ENCODE measurements at places on chromosomes 5 and 9.

DNA sequence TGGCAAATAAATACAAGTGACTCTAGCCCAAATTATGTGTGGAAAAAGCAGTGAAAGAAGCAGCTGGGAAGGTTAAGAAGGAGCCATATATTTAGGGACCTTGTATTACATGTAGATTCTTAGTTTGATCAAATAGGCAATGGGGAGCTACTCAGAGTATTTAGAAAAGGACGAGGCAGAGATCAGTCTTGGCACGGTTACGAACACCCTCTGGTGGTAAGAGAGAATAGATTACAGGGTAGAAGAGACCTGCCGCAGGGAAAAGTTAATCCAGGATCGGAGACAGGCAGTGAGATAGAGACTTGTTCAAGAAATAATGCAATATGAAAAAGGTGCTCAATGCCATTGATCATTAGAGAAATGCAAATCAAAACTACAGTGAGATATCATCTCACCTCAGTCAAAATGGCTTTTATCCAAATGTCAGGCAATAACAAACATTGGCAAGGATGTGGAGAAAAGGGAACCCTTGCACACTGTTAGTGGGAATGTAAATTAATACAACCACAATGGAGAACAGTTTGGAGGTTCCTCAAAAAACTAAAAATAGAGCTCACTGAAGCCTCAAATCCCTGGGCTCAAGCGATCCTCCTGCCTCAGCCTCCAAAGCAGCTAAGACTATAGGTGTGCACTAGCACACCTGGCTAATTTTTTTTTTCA lies 12.0 kb downstream of the INIP start:
- DNase-seq: no peak

- no peak for DNase-seq
These were observed 69.3 kb downstream of the CTSL start for GRCh38 chr9:87795178-87795577.

GRCh38 chr9:124001866-124002525 lies 9.6 kb upstream of the LHX2 start:
- no peak for DNase-seq

DNA sequence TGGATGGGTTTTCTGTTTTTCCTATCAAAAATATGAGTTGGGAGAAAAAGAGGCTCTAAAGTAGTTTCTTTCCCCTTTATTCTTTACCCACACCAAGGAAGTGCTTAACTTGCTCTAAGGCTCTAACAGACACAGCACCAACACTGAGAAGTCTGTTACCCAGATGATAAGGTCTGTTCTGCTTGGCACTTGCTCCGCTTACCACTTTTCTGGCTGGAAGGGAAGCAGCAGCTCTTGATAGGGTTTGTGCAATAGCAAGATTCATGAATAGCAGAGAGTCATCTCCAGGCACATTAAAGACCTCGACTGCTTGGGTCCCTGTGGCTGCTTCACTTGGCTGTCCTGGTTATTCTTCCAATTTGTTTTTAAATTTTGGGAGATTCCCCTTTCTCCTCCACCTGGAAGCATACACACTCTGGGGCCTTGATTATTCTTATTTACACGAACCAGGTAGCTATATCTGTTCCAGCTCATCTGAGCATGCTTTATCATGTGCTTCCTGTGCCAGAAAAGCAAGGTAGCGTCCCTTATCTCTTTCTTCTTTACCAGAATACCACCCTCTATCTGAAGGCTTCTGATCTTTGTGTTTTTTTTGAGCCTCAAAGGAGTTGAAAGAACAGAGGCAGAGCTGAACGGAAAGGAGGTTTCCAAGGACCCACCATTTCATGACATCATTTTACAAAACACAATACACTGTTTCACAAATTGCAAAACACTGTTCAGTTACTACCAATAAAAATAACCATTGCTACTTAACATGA lies 24.8 kb downstream of the PPP3R2 start:
- DNase-seq: no peak

GRCh38 chr9:134206311-134207300 lies 42.2 kb upstream of the RNU6ATAC start:
- no peak for DNase-seq

DNA sequence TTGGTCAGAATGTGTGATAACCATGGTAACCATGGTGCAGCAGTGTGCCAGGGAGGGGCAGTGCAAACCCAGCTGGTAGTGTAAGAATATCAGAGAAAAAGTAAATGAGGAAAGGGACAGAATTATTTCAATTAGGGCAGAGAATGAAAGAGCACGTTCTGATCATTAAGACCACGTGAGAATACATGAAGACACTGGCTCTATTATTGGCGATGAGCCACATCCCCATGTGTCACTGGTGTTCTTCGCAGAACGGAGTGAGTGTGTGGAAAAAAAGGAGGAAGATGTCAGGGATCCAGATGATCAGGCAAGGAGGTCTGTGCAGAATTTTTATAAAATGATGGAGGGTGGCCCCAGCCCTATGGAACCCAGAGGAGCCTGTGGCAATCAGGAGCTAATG lies 315.5 kb downstream of the SEMA5A start:
- DNase-seq: no peak

GRCh38 chr9:13063880-13064459 lies 215.5 kb downstream of the MPDZ start:
- DNase-seq: no peak

- no peak for DNase-seq
These were observed 33.8 kb upstream of the PANK3 start for GRCh38 chr5:168612996-168613395.

- DNase-seq: peak; percentile 22
These were observed 1.4 kb upstream of the SUSD1 start for GRCh38 chr9:112176524-112176923.

GRCh38 chr5:106292654-106293053 lies 1378.1 kb downstream of the EFNA5 start:
- DNase-seq: no peak

DNA sequence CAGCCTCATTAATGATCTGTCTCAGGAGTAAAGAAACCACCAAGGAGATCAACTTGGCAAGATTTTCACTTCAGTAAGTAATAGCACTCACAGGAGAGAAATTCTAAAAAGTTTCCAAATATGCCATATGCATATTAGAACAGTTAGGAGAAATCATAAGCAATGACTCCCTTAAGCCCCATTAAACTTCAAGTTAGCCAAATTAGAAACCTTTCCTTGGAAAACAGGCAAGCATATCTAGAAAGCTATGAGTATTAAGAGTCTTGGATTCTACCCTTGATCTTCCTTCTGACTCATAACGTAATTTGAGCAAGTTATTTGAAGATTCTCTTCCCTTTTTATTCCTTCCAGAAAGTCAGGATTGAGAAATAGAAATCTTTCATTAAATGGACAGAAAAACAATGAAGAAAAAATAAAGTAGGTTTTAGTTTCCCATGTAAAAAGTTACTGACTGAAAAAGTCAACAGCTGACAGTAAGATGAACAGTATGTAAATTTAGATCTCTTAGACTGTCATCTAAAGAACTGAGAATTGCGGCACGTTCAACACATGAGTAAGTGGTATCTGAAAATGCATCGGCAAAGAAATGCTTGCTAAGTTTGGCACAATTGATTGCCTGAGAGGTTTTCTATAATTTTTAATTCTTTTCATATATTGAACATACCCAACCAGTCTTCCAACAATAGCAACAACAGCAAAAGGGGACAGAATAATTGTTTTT lies 565.7 kb upstream of the FTMT start:
- no peak for DNase-seq

DNA sequence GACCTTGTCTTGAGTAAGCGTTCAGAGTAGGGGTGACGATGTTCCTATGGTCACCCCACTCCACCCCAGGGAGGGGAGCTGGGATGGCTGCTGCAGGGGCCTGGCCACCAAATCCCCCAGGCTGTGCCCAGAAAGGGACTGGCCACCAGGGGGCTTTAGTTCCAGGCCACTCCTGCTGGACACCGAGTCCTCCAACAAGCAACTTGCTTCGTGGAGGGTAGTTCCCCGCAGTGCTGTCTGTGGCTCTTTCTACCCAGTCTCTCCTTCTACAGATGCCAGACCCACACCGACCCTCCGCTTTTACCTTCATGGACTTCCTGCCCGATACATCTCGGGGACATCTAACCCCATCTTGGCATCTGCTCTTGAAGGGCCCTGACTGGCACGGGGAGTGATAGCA lies 35.7 kb upstream of the GABRP start:
- no peak for DNase-seq

- DNase-seq: no peak
These were observed 33.3 kb upstream of the PTGS1 start for GRCh38 chr9:122337556-122337929.

- no peak for DNase-seq
These were observed 150.8 kb downstream of the MEF2C start for GRCh38 chr5:88732181-88732633.

DNA sequence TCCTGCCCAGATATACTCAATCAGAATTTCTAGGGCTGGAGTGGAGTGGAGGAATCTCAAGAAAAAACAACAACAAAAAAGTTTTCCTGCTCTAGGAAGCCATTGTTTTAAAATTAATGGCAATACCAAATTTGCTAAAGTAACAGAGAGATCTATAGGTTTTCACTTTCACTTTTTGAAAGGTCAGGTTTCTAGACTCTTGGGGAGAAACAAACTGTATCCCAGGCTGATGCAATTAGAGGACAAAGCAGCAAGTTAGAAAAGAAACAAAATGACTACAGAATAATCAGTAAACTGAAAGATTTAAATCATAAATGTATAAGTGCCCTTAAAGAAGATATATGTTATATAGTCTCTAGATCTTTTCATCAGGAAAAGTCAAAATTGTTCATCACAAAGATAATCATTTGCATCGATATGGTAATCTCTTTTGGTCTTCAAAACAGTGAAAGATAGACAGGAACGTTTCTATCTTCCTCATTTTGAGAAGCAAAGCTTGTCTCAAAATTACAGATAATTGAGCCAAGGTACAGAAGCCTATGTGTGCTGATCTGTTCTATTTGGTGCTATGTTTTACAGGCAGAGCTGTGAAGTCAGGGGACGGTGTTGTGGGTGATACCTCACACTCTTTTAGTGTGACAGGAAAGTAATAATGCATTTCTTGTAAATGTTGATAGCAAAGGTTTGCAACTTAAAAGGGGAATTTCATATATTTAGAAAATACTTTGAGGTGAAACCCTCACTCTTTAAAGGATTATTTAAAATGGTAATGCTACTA lies 1746.6 kb upstream of the C9orf72 start:
- DNase-seq: no peak

- peak; percentile 83 for DNase-seq
These were observed 8.2 kb upstream of the AGPAT2 start for GRCh38 chr9:136695435-136695895.

- DNase-seq: no peak
These were observed 575.3 kb downstream of the RAB3C start for GRCh38 chr5:59158165-59158564.

DNA sequence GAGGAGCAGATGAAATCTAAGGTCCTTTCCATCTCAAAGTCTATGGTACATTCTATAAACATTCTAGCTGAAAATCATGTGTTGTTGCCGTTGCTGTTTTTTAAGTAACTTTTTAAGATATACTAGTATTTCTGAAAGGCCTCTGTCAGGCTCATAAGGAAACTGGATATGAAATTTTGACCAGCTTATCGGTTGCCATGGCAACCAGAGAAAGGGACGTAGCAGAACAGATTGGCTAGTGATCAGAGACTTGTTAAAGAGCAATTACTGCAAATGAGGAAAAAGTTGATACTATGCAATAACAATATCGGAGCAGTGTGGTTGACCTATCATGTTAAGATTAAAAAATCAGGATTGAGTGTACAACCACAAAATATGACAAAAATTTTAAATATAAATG lies 57.0 kb upstream of the RNF180 start:
- DNase-seq: no peak

- no peak for DNase-seq
These were observed 27.5 kb upstream of the IRX4 start for GRCh38 chr5:1910081-1910760.

- peak; percentile 97 for DNase-seq
These were observed 2.3 kb upstream of the PLK2 start for GRCh38 chr5:58462154-58462553.

All from LoVo (cell line).